Mammary epithelial cell (primary cell): ENCODE measurements at places on chromosomes 2 and 18.

- DNase-seq, result peak; percentile 68
Measured at GRCh38 chr2:43032213-43033015, 194.0 kb downstream of the ZFP36L2 start.

DNA sequence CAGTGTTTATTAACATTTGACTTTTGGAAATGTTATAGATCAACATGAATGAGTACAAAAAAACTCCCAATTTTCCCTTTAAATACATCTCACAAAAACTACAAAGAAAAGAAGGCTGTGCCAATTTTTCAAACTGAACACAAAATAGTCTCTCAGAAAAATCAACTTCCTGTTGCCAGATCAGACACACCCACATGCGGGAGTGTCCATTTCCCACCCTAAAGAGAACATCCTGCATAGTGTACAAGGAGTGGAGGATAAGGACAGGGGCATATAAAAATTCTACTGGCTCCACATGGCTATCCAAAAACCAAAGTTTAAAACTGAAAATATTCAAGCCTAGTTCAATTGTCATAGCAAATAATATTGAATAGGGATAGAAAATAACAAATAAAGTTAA, 165.3 kb downstream of the ATAD2B start:
- DNase-seq, result no peak

- DNase-seq, result no peak
Measured at GRCh38 chr2:207600231-207600630, 25.0 kb downstream of the METTL21A start.

- DNase-seq, result peak; percentile 84
Measured at GRCh38 chr2:133841900-133842299, 273.6 kb upstream of the NCKAP5 start.

DNA sequence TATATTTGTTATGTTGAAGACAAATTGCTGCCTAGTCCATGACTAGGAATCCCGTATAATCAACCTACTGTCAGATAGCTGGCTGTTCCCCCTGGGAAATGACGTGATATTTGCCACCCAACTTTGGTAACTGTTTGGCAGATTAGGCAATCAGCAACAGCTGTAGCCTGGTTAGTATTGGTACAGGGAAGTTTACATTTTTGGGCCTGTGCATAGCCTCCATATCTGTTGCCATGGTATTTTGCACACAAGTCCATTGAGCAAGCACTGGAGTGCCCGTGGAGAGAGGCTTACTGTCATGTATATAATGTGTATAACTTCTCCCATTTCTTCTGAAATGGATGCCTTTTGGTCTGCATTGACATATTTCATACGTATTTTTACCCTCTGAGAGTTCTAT, 27.7 kb downstream of the BIRC6 start:
- DNase-seq, result no peak

DNA sequence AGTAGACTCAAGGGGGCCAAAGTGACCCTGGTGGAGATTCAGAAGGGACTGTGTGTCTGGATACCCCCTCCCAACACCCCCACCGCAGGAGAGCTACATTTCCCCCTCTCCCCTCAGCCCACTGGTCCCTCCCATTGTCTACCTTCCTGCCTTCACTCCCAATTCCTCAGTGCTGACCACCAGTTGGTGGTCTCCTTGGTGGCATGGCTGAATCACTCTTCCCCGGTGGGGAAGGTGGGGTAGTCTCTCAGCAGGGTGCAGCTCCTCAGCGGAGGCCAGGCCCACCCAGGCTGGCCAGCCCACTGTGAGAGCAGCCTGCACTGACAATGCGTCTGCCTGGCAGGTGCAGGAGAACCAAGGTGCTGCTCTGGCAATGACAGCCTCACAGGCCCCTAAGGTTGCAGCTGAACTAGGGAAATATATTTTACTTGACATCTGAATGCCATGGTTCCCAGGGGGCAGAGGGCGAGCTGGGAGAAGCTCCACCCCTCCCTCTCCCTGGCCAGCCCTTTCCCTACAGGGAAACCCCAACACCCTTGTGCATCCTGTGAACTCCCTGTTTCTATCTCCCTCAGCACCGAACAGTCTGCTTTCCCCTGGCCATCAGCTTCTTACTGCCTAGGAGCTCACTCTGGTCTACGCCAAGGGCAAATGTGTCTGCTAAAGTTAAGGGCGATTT, 62.6 kb upstream of the PAX8 start:
- DNase-seq, result no peak

- DNase-seq, result no peak
Measured at GRCh38 chr2:127086990-127087790, 19.8 kb downstream of the BIN1 start.

DNA sequence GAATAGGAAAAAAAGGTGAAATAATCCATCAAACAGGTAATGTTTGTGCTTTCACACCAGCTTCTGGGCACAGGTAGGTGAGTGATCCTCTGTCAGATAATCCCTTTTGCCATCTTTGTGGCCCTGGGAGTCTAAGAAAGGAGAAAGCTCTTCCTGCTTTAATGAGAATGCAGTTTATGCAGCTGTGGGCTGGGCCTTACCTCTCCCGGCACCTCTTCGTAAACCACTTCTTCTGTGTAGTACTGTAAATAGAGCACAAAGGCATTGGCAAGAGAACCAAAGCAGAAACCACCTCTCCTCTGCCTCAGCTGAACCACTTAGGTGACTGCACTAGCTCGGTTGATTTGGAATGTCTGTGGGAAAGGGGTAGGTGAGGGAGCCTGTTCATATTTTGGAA, 4.9 kb downstream of the NEB start:
- DNase-seq, result no peak

GRCh38 chr18:48539406-48540250, 797 bp downstream of the CTIF start:
- DNase-seq, result peak; percentile 58

DNA sequence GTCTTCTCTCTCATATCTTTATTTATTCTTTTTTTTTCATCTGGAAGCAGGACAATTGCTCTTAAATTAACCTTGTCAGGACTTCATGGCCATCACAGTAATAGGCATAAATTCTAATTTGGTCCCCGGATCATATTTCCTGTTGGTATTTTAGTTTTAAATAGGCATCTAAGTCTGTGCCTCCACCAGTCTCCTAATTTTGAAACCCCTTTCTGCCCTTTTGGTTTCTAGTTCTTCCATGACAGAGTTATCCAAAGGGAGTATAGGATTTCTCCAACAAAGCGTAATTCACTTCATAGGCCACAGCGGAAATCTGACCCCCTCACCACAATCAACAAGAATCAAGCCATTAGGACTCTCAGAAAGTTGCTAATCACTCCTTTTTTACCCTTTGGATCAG, 3.8 kb downstream of the EPHA4 start:
- no peak for DNase-seq

DNA sequence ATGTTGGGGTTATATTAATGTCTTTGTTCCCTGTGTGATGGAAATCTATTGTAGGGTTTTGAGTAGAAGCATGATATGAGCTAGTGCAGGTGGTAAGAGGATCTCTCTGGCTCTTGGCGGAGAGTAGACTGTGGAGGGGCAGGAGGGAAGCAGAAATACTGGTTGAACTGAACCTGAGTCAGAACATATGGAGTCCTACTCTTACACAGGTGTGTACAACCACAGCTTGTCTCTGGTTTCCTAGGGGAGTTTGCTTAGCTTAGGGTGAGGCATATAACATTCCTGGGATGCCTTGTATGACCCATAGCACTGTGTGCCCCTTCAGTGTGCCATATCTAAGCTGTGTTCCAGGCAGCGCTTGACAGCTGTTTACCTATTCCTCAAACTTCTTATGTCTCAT, 97.3 kb upstream of the GCFC2 start:
- peak; percentile 32 for DNase-seq

GRCh38 chr2:95307036-95307435, 9.9 kb downstream of the KCNIP3 start:
- no peak for DNase-seq

DNA sequence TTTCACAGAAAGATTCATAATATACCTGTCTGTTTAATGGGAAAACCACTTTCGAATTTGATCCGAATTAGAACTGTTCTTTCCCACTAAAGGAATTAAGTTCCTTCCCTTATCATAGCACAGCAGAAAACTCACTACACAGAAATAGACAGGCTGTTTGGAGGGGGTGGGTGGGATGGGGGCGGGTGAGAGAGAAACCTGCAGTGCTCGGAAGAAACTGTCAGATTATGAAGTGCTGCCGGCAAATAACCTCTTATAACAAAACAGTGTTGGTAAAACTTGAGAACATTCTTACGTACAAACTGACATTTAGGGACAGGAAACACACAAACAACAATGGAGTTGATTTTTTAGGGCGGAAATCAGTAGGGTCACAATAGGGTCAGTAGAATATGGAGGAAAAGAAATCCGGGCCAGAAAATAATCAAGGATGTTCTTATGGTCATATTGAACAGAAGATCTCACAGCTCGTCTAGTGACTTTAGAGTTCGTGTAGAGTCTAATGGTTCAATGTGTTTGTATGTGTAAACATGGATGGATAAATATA, 756.0 kb upstream of the LRATD1 start:
- DNase-seq, result no peak

- peak; percentile 11 for DNase-seq
Measured at GRCh38 chr2:7119132-7119835, 202.1 kb downstream of the RNF144A start.

GRCh38 chr2:8863331-8863953, 26.0 kb upstream of the KIDINS220 start:
- DNase-seq, result no peak

DNA sequence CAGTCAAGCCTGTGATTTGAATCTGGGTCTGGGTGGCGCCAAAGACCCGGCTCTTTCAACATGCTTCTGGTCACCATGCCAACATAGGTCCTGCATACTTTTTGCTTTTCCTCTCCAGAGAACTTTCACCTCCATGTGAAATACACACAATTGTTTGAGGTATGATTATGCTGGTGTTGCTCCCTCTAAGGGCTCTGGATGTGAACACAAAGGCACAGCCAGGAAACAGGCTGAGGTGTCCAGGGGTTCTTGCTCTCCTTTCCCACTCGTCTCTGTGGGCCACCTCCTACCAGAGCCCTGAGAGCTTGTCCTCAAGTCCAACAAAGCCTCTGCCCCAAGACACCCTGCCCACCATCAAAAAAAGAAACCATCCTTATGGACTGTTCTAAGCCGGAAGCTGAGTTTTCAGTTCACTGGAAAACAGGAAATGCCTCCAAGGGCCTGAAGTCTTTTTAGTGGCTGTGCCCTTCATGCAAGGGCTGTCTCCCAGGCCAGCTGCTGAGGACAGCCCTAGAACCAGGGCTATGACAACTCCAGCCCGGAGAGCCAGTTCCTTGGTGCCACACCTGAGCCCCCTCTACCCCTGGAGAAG, 100.2 kb upstream of the EPAS1 start:
- DNase-seq, result no peak

DNA sequence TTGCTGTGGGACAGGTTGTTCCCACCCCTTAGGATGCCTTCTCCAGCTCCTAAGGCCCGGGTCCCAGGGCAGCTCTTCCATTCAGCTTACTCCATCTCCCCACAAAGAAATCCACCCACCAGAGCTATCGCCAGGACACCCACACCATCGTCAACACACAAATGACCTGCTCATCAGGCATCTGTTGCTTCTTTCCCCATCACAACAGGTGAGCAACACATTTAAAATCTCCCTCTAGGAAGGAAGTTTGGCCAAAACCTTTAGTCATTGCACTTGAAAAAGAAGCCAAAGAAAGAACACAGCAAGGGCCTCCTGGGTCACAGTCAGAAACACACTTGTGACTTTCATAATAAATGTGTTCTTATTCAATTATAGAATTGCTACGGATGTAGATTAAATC, 289.0 kb downstream of the PIEZO2 start:
- no peak for DNase-seq

- DNase-seq, result no peak
Measured at GRCh38 chr2:140122001-140122400, 1341.8 kb upstream of the NXPH2 start.

DNA sequence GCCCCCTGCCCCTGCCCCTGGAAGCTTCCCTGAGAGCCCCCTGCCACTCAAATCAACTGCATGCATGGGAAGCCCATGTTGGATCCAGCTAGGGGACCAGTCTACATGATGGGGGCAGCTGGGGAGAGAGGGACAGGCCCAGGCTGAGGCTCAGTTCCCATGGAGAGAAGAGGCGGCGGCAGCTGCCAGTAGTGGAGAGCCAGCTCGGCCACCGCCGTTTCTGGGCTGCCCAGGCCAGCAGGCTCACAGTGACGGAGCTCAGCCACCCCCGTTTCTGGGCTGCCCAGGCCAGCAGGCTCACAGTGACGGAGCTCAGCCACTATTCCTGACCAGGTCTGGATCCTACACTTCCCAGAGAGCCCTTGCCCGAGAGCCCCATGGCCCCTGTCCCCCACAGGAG, 3.6 kb downstream of the MAB21L4 start:
- no peak for DNase-seq

GRCh38 chr2:170488807-170489206, 226.3 kb upstream of the SP5 start:
- no peak for DNase-seq

DNA sequence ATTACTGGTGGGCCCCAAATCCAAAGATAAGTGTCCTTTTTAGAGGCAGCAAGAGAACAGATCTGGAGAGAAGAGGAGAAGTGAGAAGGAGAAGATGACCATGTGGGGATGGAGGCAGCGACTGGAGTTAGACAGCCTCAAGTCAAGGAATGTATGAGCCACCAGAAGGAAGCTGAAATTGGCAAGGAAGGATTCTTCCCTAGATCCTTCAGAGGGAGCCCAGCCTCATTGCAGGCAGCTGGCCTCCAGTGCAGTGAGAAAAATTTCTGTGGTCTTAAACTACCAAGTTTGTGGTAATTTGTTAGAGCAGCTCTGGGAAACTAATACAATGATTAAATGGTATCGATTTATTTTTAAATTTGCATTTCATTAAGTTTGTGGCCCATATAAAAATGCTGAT, 167.9 kb downstream of the NCKAP5 start:
- no peak for DNase-seq

DNA sequence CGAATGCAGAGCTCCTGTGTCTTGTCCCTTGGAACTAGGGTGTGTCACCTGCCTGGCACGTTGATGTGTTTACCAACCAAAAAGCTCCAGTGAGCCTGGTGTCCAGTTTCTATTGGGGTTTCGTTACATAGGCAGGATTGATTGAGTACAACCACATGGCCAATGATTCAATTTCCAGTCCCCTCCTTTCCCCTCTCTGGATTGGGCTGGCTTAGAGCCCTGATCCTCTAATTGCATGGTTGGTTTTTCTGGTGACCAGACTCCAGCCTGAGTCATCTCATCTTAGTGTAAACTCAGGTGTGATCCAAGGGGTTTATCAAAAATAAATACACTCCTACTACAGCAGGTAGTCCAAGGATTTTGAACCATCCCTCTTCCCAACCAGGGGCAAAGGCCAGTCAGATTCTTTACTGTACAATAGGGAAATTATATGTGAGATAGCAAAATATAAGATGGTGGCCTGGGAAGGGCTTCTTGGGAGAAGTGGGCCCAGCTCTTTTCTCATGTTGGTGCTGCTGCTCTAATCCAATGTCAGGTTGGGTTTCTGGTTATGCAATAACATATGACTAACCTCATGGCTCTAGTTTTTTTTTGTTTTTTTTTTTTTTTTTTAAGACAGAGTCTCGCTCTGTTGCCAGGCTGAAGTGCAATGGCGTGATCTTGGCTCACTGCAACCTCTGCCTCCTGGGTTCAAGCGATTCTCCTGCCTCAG, 64.7 kb upstream of the MGAT5 start:
- peak; percentile 96 for DNase-seq
